ENCODE measurements at places on chromosomes 1 and 21. TPM values are rescaled to one million over a fixed set of nuclear protein-coding genes. Genes with fewer than 3 reads are reported as not detected.

- DNase-seq, result no peak
These were observed 48.6 kb upstream of the ASPM start for GRCh38 chr1:197195100-197195499.

DNA sequence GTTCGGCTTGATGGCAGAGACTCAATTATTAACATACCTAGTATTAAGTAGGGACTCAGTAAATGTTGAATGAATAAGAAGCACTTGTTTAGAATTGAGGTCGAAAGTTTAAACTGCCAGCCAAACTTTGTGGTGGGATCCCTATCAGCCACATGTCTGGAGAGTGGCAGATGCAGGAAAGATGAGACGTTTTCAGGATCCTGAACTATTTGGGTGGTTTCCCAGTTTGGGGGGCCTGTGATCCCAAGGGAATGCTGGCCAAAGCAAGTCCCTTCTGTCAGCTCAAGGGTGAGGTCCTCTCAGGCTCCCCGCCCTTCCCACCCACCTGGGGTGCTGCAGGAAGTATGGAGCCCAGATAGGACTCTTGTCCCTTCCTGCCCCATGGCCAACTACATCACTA is 38.6 kb downstream of the KCNC4 start:
- DNase-seq, result no peak

GRCh38 chr1:81700728-81701470 is 99.8 kb upstream of the ADGRL2 start:
- DNase-seq, result no peak

GRCh38 chr1:226976978-226977642 is 37.0 kb downstream of the COQ8A start:
- no peak for DNase-seq

DNA sequence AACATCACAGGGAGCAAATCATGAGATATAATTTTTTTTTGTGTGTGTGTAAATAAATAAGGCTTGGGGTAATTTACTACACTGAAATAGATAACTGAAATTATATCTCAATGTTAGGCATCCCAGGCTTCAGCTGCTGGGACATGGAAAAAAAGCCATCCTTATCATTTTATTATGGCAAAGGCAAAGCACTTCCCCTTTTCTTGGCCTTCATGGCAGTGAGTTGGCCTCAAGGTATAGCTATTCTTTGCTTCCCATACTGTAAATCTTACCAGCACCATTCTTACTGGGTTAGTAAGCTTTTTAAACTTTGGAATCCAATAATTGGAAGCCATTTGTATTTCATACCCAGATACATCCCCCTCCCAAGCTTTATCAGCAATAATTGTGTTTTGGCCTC is 29.0 kb downstream of the RBM11 start:
- no peak for DNase-seq

DNA sequence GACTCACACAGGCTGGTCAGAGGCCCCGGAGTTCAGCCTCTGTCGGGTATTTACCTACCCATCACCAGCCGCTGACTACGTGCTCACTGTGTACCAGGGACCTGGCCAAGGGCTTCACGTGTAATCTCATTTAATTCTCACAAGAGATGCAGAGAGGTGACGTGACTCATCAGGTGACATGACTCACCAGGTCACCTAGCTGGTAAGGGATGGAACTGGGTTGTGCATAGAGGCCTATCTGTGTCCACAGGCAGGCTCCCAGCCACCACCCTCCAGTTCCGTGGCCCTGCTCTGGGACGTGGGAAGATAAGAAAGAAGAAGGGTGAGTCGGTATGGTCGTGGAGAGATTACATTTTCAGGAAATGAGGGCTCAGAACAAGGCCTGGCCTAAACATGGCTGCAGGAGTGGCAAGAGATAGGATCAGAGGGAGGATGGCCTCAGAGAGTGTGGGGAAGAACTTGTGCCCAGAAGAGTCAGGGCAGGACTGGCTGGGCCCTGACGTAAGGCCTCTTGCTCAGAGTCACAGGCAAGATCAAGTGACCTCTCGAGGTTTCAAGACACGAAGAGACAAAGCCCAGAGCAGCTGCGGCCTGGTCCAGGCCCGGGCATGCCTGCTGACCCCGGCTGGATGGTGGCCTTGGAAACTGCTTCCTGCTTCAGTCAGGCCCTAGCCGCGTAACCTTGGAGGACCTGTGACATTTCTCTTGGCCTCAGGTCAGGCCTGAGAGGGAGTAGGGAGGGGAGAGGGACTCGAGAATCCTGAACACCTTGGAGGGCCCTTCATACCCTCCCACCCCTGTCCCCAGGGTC is 52.7 kb upstream of the WASF2 start:
- DNase-seq, result no peak

DNA sequence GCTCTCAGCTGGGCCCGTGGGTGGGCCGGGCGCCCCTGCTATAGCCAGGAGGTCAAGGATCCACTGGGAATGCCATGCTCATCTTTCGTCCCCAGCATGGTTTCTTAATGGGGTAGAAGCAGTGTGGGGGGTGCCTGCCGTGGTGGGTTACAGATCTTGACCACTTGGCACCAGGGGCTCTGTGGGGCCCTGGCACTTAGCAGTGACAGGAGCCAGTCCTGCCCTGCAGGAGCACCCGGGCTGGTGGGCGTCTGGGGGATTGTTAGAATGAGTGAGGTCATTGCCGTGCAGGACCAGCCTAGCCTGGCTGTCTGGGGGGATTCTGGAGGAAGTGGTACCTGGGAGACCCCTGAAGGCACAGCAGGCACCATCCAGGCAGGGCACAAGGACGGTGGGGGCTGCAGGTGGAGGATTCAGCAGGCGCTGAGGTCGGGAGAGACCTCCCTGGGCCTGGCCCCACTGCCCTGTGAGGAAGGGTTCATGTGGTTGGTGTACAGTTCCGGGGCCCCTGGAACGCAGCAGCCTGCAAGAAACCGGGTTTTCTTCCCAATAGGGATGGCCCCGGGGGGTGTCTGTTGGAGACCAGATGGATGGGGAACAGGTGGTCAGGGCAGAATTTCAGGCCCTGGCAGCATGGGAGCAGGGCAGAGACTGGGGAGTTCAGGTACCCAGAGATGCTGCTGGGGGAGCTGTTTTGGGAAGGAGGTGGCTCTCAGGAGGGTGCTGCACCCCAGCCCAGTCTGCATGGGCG is 4.8 kb downstream of the AIRE start:
- no peak for DNase-seq

GRCh38 chr1:214123061-214123784 is 135.4 kb downstream of the PROX1 start:
- DNase-seq, result no peak

DNA sequence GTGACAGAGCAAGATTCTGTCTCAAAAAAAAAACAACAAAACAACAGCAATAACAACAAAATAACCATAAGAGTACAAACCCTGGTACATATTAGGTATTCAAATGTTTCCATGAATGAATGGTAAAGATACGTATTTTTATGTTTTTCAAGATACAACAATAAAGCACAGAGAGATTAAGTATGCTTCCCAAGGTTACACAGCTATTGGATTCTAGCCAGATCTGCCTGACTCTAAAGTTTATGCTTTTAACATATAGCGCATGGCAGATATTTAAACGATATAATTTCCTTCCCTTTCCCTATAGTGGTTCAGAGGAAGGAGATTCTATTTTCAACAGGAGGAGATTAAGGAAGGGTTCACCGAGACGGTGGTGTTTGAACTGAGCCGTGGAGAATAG is 25.5 kb downstream of the RNU5D-1 start:
- DNase-seq, result no peak

RHD gene
- total RNA-seq, result not detected

MROH7 gene
- total RNA-seq, result 0.12 TPM
